ENCODE measurements at places on chromosomes 3 and 15.
A peak's percentile ranks its signal among the peaks of the same experiment; 100 is the strongest.

DNA sequence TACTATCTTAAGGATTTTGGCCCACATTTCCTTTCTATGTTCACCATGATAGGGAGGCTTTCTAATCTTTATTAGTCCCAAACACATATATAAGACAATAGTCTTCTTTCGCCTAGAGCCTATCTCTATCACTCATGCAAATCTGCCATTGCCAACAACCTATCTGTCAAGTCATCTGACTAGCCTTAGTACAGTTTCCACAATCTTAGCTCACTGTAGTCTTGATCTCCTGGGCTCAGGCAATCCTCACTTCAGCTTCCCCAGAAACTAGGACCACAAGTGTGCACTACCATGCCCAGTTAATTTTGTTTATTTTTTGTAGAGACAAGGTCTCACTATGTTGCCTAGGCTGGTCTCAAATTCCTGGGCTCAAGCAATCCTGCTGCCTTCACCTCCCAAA is 6.9 kb downstream of the TMEM39A start:
- DNase-seq, result no peak

DNA sequence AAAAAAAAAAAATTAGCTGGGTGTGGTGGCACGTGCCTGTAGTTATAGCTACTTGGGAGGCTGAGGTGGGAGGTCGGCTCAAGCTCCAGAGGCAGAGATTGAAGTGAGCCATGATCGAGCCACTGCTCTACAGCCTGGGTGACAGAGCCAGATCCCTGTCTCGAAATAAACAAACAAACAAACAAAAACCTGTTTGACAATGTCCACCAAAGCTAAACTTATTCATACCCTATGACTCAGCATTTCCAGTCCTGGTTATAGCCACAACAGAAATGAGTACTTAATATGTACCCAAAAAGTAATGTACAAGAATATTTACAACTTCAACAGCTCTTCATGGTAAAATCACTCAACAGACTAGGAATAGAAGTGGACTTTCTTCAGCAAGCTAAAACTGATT is 31.1 kb downstream of the SERP1 start:
- DNase-seq, result no peak

DNA sequence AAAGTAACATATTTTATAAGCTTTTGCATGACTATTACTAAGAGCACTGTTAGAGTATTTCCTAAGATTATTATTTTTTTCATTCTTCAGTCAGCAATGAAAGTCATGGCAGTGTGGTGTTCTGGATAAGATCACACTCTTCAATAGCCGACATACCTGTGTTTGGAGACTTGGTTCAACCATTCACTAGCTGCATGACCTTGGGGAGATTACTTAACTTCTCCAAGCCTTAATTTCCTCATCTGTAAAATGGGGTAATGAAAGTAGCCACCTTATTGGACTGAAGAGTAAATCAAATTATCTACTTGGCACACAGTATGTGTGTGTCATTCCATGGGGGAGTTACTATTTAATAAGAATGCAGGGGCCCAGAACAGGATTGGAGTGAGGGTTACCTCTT is 24.5 kb upstream of the PCOLCE2 start:
- no peak for DNase-seq

- no peak for DNase-seq
These were observed 480.7 kb upstream of the THBS1 start for GRCh38 chr15:39100106-39100660.

- no peak for DNase-seq
These were observed 53.0 kb downstream of the SUCLG2 start for GRCh38 chr3:67601385-67601784.

DNA sequence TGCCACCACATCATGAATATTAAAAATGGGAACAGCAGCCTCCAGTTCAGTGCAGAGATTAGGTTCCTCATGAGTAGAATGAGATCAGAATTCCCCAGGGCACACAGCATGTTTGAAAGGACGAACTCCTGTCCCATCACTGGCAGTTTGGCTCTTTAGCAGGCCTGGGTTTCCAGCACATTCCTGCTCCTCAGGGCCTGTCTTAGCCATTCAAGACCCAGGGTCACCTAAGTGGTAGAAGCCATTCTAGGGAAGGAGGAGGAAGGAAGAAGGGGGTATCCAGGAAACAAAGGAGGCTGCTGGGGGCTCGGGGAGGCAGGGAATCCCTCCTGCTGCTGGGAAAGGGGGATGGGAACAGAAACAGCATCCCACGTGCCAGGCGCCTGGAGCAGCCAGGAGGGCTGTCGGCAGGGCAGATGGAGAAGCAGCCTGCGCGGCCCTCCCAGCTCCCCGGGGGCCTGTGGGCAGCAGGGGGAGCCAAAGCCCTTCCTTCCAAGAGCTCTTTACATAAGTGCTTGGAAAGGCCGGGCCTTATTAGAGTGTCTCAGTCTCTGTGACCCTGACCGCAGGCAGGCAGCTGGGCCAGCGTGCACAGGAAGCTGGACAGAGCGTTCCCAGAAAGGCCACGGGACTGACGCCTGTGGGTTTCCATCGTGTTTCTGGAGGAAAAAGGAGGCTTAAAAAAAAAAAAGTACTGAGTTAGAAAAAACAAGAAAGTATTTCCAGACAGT is 24.7 kb downstream of the LOXL1 start:
- DNase-seq, result peak; percentile 77

DNA sequence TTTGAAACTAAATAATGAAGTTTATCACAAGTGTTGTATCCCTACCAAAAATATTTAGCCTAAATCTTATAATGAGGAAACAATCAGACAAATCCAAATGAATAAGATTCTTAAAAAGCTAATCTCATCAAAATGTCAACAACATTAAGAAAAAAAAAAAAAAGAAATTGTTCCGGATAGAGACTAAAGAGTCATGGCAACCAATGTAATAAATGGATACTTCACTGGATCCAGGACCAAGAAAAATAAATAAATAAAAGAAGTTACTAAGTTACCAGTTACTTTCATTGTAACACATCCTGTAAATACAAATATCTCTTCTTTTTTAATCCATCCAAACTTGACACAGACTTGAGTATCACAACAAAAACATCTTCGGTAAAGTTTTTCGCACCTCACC is 607 bp downstream of the MRPL47 start:
- DNase-seq, result no peak

GRCh38 chr3:104018541-104018940 is 1348.2 kb upstream of the ALCAM start:
- DNase-seq, result no peak

DNA sequence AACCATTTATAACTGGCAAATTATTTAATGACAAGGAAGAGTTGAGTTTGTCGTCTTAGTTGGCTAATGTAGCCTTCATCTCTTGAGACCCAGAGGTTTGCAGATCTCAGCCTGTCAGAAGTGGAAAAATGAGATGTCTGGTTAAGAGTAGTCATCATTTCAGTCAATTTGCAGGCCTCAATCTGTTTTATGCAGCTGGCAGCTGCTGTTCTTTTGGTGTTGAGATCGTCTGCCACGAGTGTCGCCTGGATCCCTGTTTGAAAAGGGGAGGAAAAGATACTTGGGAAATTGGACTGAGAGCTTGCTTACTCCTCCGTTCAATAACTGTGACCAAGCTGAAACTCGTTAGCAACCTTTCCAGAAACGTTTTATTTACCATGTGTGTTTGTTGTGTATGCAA is 2.3 kb downstream of the PHLDB2 start:
- no peak for DNase-seq

- DNase-seq, result no peak
These were observed 2.4 kb upstream of the STT3B start for GRCh38 chr3:31530039-31530959.

- DNase-seq, result no peak
These were observed 44.8 kb downstream of the PLD1 start for GRCh38 chr3:171765511-171765887.

All from GM20000 (cell line).